Spleen (tissue), 13 donors: ENCODE measurements at places on chromosomes 6 and 20.

GRCh38 chr6:3816251-3816650 lies 32.9 kb upstream of the FAM50B start:
- no peak for DNase-seq

DNA sequence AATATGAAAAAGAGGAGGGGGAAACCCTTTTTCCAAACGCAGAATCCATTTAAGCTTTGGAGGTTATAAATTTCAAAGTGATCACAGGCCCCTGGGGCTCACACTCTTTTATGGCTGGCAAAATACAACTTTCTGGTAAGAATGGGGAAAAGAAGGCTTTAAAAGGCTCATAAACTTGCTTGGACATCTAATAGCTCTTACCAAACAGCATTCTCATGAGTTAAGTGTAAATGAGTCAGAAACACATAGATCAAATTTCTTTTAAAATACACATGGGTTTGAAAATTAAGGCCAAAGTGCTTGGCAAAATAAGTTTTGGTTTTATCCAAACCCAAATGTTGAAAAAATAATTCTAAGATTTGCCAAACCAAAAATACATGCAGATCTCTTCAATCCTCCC lies 154.6 kb downstream of the SOBP start:
- no peak for DNase-seq

DNA sequence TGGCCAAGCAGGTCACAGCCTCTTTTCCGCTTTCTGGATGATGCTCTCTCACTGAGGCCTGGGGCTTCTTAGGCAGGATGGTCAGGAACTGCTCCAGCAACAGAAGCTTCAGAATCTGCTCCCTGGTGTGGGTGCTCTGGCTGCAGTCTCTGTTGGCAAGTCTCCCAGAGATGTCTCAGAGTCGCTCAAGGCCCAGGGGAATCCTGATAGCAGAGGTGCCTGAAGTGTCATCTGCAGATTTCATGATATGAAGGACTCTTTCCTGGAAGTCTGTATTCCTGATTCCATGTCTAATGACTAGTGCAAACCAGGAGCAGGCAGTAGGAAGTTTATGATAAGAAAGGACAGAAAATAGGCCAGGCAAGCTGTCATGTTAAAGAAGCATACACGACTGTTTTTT lies 20.3 kb downstream of the ZSCAN31 start:
- no peak for DNase-seq

DNA sequence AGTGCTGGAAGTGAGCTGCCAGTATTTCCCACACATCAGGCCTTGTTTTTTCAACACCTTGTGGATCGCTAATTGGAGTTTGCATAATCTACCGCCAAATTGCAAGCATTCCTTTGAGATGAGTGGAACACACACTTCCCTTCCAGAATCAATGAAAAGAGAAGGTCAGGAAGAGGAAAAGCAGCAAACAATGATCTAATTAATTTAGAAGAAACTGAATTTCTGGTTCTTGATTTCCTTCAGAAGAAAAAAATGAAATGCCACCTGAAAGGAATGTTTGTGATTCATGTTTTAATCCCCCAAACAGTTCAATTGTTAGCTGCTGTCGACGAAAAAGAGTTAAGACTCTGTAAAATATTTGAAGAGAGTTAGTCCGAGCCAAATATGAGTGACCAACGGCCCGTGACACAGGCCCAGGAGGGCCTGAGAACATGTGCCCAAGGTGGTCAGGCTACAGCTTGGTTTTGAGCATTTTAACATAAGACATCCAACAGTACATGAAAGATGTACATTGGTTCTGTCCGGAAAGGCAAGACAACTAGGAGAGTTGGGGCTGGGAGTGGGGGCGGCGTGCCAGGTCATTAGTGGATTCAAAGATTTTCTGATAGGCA lies 182.3 kb downstream of the MTFR2 start:
- DNase-seq: no peak

DNA sequence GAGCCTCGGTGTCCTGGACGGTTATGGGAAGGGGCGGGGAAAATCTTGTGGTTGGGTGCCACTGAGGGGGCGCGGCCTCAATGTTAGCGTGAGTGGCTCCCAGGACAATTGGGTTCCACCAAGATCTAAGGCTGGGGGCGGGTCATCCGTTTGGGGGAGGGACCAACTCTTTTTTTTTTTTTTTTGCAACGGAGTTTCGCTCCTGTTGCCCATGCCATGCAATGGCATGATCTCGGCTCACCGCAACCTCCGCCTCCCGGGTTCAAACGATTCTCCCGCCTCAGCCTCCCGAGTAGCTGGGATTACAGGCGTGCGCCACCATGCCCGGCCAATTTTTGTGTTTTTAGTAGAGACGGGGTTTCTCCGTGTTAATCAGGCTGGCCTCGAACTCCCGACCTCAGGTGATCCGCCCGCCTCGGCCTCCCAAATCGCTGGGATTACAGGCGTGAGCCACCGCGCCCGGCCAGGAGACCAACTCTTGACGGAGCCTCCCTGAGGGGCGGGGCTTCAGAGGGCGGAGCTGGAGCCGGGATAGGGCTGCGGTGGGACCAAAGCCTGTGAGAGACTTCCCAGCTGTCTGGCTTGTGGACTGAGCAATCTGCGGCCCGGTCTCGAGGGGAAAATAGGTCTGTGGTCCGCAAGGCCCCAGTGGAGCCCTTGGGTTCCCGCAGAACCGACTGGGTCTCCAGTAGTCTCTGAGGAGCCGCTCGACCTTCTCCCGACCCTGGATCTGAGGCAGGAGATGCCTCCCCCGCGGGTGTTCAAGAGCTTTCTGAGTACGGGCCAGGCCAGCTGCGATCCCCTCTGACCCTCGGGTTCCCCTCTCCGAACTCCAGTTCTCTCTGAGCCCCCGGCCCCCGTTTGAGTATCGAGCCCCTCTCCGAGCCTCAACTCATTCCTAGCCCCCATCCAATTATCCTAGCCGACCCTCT lies 1.1 kb downstream of the SPAG4 start:
- peak; percentile 96 for DNase-seq
